Esophagus mucosa (tissue), 1 donor: ENCODE measurements at places on chromosomes 12 and 14. TPM values are rescaled to one million over a fixed set of nuclear protein-coding genes. Genes with fewer than 3 reads are reported as not detected.

PHLDA1 gene
- 102 TPM for total RNA-seq

OTX2 gene
- not detected for total RNA-seq

OR4K1 gene
- not detected for total RNA-seq

KIF26A gene
- 1.00 TPM for total RNA-seq

ABCD4 gene
- 18.1 TPM for total RNA-seq
